ENCODE measurements at places on chromosomes 3 and 15. TPM values are rescaled to one million over a fixed set of nuclear protein-coding genes. Genes with fewer than 3 reads are reported as not detected.

DNA sequence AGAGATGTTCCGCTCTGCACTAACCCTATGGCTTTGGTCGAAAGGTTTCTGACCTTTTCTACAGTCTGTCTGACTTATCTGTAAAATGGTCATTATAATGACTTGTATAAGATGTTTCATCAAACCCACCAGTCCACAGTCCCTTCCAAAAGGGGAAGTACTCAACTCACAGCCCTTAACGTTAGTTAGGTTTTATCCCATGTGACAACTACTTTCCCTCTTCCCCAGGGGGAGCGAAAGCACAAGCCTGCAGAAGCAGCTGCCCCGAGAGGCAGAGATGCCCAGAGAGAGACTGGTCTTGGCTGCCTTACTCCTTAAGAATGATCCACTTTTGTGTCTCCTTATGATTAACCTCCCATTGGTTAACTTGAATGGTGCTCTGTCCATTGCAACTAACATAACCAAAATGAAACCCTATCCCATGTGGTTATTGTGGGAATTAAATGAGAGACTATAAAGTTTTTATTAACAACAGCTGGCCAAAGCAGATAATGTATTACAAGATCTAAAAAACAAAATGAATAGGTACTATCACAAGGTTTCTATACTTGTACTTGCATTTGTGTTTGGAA lies 6.4 kb downstream of the ASTE1 start:
- H3K27me3 ChIP-seq, result no peaks in the 10 kb centered on the region
- DNase-seq, result no peak
- no peak overlapping the region for H3K4me3 ChIP-seq

The MYH15 gene
- 0.25 TPM for total RNA-seq

DNA sequence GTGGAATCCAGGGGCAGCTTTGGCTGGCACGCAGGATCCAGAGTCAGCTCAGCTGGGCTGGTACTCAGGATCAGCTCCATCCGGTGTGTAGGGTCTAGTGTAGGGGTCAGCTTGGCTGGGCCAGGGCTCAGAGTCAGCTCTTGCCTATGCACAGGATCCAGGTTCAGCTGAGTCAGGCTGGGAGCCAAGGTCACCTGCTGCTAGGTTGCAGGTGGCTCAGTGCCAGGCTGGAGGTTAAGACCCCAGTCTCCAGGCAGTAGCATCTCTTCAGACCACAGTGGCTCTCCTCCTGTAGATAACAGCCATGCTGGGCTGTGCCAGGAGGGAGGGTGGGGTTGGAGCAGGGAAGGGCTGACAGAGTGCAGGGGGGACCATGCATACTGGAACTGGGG lies 1.8 kb downstream of the HYAL3 start:
- no peak for DNase-seq
- no peak overlapping the region for H3K27ac ChIP-seq
- no peaks in the 10 kb centered on the region for H3K36me3 ChIP-seq
- H3K27me3 ChIP-seq, result no peaks in the 10 kb centered on the region
- no peak overlapping the region for H3K4me3 ChIP-seq

DNA sequence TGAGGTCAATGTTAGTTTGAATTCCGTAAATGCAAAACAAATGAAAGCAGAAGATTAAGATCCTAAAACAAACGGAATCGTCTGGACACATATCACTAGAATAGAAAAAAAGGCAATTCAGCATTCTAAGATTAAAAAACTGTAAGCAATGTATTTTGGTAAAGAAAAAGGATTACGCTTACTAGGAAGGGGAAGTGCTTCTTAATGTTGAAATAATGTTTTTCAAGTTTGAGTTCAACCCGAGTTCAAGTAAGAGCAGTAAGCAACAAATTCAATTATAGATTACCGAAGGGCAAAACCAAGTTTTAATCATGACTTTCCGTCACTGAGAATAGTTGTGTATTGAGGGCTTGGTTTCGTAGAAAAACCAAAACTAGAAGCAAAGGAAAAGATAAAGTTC lies 637 bp downstream of the CIP2A start:
- no peaks in the 10 kb centered on the region for H3K4me1 ChIP-seq
- peak overlapping the region; percentile 98 for H3K27ac ChIP-seq
- no peaks in the 10 kb centered on the region for H3K36me3 ChIP-seq
- DNase-seq, result no peak

DNA sequence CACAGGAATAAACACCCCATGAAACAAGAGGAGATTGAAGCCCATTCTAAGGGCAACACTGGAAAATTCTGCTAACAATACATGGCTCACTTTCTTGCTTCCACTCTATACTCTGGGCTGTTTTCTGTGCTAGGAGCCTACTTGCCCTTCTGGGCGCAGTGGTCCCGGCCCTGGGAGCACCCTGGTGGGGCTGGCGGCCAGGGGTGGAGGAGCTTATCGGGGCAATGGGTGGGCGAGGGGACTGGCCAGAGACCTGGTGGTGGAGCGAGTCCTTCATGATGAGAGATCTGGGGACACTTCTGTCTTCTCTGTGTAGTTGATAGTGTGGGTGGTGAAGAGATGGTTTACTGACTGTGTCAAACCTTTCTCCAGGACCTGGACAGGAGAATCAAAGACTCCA lies 1128.5 kb downstream of the TBL1XR1 start:
- no peaks in the 10 kb centered on the region for H3K27me3 ChIP-seq
- no peaks in the 10 kb centered on the region for H3K36me3 ChIP-seq
- no peak overlapping the region for H3K4me3 ChIP-seq
- H3K27ac ChIP-seq, result no peak overlapping the region

DNA sequence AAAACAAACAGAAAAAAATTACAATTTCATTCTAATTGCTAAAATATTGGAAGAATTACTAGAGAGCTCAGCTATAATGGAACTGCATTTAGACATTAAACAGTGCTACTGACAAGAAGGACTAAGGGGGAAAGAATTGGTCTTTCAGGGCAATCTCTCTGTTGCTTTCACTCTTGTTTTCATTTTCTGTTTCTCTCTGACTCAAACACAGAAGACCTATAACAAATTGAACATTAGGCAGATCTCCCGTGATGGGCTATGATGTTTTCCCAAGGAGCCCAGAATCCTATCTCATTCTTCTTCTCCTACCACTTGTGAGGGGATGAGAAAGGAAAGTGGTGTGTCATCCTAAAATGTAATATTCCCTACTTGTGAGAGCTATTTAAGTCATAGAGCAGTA lies 358.0 kb upstream of the TGFBR2 start:
- no peaks in the 10 kb centered on the region for H3K27me3 ChIP-seq
- no peak overlapping the region for H3K27ac ChIP-seq
- no peaks in the 10 kb centered on the region for H3K36me3 ChIP-seq
- no peak for DNase-seq
- H3K4me1 ChIP-seq, result no peaks in the 10 kb centered on the region
- no peak overlapping the region for H3K4me3 ChIP-seq

- H3K4me1 ChIP-seq, result no peaks in the 10 kb centered on the region
- H3K36me3 ChIP-seq, result no peaks in the 10 kb centered on the region
- peaks cover 3% of the 10 kb centered on the region for H3K27me3 ChIP-seq
- no peak overlapping the region for H3K4me3 ChIP-seq
These were observed 1.9 kb downstream of the SYN2 start for GRCh38 chr3:12005951-12006625.

GRCh38 chr3:150324245-150324644 lies 83.9 kb upstream of the TSC22D2 start:
- H3K27ac ChIP-seq, result no peak overlapping the region
- DNase-seq, result no peak
- no peaks in the 10 kb centered on the region for H3K36me3 ChIP-seq
- no peak overlapping the region for H3K4me3 ChIP-seq
- peaks cover 56% of the 10 kb centered on the region for H3K4me1 ChIP-seq
- H3K27me3 ChIP-seq, result no peaks in the 10 kb centered on the region

- no peaks in the 10 kb centered on the region for H3K27me3 ChIP-seq
- H3K36me3 ChIP-seq, result peaks cover 32% of the 10 kb centered on the region
- peaks cover 70% of the 10 kb centered on the region for H3K4me1 ChIP-seq
These were observed 9.2 kb downstream of the ACAA1 start for GRCh38 chr3:38127611-38128302.

DNA sequence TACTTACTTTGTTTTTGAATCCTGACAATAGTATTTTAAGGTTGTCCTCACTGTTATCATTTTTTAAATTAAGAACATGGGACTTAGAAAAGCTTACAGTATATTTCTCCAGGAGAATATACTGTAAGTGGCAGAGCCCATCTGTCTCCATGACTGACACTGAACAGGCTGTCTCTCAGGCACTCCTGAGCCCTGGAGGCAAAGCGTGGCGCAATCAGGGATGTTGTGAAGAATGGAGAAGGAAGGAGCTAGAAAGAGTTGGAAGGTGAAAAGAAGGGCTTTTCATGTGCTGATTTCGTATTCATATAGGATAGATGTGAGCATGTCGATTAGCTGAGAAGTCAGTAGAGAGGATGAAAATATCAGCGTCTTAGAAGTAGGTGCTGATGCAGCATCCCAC lies 41.5 kb downstream of the FGF12 start:
- DNase-seq, result no peak
- no peak overlapping the region for H3K27ac ChIP-seq
- no peak overlapping the region for H3K4me3 ChIP-seq
- no peaks in the 10 kb centered on the region for H3K36me3 ChIP-seq
- H3K27me3 ChIP-seq, result no peaks in the 10 kb centered on the region

- H3K27ac ChIP-seq, result no peak overlapping the region
- no peak overlapping the region for H3K4me3 ChIP-seq
- DNase-seq, result no peak
- H3K36me3 ChIP-seq, result no peaks in the 10 kb centered on the region
- no peaks in the 10 kb centered on the region for H3K4me1 ChIP-seq
These were observed 64.1 kb upstream of the GCSAM start for GRCh38 chr3:112197131-112197530.

The SKOR1 gene
- total RNA-seq, result not detected

The FANCD2OS gene
- not detected for total RNA-seq

- H3K4me1 ChIP-seq, result peaks cover 7% of the 10 kb centered on the region
- peak overlapping the region; percentile 84 for H3K27ac ChIP-seq
- H3K36me3 ChIP-seq, result peaks cover 9% of the 10 kb centered on the region
- peak overlapping the region; percentile 55 for H3K4me3 ChIP-seq
These were observed 1.1 kb downstream of the NCKIPSD start for GRCh38 chr3:48684480-48685143.

GRCh38 chr3:79415356-79415755 lies 352.4 kb downstream of the ROBO1 start:
- H3K4me3 ChIP-seq, result no peak overlapping the region
- H3K4me1 ChIP-seq, result no peaks in the 10 kb centered on the region
- H3K27ac ChIP-seq, result no peak overlapping the region
- no peak for DNase-seq
- H3K36me3 ChIP-seq, result no peaks in the 10 kb centered on the region

DNA sequence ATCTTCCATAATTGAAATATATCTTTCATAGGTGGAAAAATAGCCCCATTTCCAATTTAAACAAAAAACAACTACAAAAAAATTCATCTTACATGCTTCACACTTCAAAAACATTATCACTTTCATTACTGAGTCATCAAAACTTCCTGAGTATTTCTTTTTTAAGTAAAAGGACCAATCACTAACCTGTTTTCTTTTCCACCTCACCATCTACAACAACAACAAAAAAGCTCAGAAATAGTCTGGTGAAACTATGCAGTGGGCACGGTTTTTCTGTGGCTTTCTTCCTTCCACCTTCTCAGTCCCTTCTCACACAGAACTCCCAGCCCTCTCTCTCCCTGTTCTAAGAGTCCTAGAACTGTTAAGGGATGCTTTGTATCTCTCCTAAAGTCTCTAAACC lies 20.3 kb upstream of the TNIK start:
- no peaks in the 10 kb centered on the region for H3K36me3 ChIP-seq
- no peaks in the 10 kb centered on the region for H3K4me1 ChIP-seq
- H3K4me3 ChIP-seq, result no peak overlapping the region
- H3K27me3 ChIP-seq, result no peaks in the 10 kb centered on the region

- H3K4me3 ChIP-seq, result no peak overlapping the region
- no peaks in the 10 kb centered on the region for H3K4me1 ChIP-seq
- H3K36me3 ChIP-seq, result no peaks in the 10 kb centered on the region
- no peaks in the 10 kb centered on the region for H3K27me3 ChIP-seq
These were observed 94.1 kb upstream of the CHRM5 start for GRCh38 chr15:33874156-33874555.

GRCh38 chr3:59880717-59881116 lies 830.9 kb upstream of the CFAP20DC start:
- no peaks in the 10 kb centered on the region for H3K4me1 ChIP-seq
- H3K36me3 ChIP-seq, result no peaks in the 10 kb centered on the region
- no peaks in the 10 kb centered on the region for H3K27me3 ChIP-seq
- no peak overlapping the region for H3K4me3 ChIP-seq

DNA sequence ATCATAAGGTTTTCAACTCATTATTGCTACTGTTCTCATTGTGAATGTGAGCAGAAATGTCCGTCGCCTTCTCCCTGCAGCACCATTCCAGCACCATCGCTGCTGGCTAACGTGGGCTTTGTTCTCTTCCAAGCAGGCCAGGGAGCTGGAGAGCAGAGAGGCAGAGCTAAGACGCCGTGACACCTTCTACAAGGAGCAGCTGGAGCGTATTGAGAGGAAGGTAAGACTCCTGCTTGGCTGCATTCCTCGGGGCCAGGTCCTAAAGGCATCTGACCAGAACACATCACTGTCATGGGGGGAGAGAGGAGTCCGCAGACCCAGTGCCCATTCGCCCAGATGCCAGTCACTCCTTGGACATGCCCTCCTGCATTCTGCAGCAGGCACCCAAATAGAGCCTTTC lies 130.4 kb upstream of the PLXNA1 start:
- H3K4me3 ChIP-seq, result no peak overlapping the region
- H3K27ac ChIP-seq, result peak overlapping the region; percentile 79
- H3K36me3 ChIP-seq, result no peaks in the 10 kb centered on the region

- no peaks in the 10 kb centered on the region for H3K27me3 ChIP-seq
- no peaks in the 10 kb centered on the region for H3K4me1 ChIP-seq
- H3K36me3 ChIP-seq, result no peaks in the 10 kb centered on the region
- H3K4me3 ChIP-seq, result no peak overlapping the region
- no peak for DNase-seq
These were observed 167.5 kb upstream of the TOPAZ1 start for GRCh38 chr3:44074181-44074580.

The CHRD gene
- 5.5 TPM for total RNA-seq

DNA sequence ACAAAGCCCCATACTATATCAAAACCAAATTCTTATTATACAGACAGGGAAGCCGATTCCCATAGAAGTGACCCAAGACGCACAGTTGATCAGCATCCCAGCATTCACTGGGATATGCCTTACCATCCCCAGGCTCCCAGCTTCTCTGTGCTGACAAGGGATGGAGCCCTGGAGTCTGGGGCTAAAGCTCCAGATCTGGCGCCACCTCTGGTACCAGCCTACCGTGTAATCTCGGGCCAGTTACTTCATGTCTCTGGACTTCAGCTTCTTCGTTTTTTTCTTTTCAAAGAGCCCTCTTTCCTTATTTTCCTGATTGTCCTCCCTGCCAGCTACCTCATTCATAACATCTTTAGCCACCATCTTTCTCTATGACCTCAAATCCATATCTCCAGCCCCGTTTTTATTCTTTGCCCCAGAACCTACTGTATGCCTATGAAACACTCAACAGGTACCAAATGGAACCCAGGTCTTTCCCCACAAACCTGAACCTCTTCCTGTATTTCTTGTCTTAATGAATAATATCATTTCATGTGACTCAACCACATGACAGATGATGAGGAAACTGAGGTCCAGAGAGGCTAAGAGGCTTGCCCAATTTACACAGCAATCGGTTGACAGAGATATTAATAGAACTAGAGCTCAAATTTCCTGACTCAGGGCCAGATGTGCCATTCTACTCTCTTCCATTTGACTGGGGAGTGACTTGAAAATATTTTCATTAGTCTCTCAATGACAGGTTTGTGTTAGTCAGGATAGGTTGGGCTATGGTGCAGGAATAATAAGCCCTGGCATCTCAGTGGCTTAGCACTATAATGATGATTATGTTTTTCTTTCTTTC lies 85.4 kb upstream of the TLE3 start:
- DNase-seq, result no peak
- H3K4me3 ChIP-seq, result no peak overlapping the region
- H3K27ac ChIP-seq, result no peak overlapping the region
- H3K4me1 ChIP-seq, result peaks cover 6% of the 10 kb centered on the region
